ENCODE measurements at places on chromosomes 2 and 18.

GRCh38 chr2:213010106-213010779 is 141.2 kb downstream of the IKZF2 start:
- no peak for DNase-seq

GRCh38 chr2:27494944-27495554 is at the start of gene FNDC4:
Gene FNDC4 (minus strand): TSS chr2:27495200. CDS start chr2:27494679, 521 bp downstream.
- DNase-seq = no peak

- no peak for DNase-seq
Observed at GRCh38 chr2:145740302-145740701, 1220.4 kb upstream of the ZEB2 start.

GRCh38 chr2:9143264-9143815 is 63.3 kb upstream of the ASAP2 start:
- DNase-seq = no peak

DNA sequence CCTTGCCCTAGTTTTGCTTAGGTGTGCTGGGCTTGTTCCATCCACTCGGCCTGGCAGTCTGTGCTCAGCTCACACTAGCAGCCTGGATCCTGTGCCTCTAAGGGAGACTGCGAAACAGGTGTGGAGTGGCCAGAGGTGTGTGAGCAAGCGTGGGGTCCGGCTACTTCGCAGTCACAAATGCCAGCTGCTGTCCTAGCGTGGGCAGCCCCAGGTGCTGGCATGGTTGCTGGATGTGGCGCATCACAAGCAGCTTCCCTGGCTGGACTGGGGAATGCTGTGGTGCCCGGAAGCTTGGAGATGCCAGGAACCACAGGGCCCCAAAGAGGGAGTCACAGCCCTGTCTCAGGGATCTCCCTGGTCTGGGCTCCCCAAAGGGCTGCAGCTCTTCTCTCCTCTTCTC is 119.0 kb upstream of the TMEFF2 start:
- DNase-seq = no peak

DNA sequence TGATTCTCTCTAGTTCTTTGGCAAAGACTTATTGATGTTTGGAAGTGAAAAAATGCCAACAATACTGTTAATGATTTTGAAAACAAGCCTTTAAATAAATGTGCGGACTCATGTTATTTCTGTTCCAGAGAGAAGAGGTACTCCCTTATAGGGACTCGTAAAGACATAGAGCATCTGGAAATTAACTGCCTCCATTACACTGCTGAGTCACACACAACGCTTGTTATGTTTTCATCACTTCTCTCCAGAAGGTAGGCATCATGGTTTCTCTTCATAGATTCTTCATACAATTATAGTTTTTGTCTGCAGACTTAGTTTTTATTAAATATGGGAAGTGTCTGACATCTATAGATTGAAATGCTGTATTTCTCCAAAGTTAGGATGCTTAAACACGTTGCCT is 302.5 kb upstream of the EPC2 start:
- no peak for DNase-seq

DNA sequence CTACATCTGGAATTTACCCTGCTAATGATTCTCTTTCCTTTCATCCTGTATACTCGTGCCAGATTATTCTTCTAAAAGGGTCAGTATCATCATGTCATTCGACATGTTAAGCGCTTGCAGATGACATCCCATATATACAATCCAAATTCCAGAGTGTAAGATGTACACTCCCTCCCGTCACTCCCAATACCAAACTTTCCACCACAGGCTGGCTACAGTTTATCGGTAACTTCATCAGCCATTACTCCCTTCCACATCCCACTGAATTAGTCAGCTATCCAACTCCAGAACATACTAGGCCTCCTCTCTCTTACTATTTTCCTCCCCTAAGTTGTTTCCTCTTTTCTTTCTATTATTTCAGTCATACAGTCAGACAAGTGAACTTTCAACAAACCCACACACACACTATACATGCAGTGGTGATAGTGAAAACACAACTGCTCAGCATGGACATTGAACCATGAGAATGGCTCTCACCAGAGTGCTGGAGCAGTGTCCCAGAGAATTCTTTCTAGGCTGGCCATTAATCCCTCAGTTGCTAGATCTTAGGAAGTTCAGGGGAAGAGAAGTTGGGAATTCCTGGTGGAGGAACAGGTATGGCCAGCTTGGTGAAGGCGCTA is 10.6 kb upstream of the NMI start:
- no peak for DNase-seq

DNA sequence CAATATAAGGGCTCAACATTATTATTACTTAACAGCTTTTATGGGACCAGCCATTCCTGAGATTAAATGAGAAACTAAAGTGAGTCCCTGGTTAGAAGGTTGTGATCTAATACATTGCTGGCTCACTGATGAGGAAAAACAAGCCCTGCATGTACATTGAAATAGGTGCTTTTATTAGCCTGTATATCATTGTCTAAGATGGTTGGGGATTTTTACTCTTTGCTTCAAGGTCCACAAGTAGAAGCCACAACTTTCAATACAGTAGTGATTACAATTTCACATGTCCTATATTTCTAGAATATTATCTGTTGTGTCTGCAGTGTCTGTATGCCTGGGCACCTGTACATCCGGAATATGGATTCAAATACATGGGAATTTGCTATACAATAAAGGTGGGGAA is 104.1 kb upstream of the FZD5 start:
- no peak for DNase-seq

DNA sequence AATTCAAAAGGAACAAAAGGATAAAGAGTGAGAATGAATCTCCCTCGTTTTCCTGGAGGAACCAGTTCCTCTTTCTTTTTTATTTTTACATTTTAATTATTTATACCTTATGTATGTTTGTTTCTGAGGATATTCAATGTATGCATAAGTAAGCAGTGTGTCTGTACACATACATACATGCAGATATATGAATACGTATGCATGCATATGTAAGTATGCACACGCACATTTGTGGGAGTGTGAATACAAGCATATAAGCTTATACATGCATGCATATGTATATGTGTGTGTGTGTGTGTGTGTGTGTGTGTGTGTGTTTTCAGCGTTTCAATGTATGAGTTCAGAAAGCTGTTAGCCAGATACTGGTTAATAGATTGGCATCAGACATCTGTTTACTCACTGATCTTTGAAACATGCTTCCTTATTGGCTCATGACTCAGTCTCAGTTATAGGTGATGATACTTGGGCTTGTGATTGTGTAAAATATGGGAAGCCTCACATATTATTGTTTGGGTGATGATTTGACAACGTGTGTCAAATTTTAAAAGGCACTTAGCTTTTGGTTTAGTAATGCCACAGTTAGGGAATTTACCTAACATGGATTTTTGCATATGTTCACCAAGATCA is 279.7 kb upstream of the TRIB2 start:
- DNase-seq = no peak

- no peak for DNase-seq
Observed at GRCh38 chr2:46097714-46098480, 199.3 kb upstream of the EPAS1 start.

DNA sequence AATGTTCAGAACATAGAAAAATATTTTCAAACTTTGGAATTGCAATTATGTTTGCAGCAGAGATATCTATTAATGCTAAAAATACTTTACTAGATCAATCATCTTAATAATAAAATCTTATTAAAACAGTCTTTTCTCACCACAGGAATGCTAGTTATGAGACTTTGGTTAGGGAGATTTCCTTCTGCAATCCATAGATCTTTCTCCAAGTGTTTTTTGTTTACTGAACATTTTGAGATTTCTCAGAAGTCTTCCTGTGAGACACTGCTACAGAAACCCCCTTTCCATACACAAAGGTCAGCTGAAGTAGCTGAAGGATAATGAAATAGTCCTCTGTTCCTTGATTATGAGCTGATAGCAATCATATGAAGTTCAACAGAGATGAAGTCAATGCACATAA is 59.4 kb upstream of the RAPH1 start:
- no peak for DNase-seq

DNA sequence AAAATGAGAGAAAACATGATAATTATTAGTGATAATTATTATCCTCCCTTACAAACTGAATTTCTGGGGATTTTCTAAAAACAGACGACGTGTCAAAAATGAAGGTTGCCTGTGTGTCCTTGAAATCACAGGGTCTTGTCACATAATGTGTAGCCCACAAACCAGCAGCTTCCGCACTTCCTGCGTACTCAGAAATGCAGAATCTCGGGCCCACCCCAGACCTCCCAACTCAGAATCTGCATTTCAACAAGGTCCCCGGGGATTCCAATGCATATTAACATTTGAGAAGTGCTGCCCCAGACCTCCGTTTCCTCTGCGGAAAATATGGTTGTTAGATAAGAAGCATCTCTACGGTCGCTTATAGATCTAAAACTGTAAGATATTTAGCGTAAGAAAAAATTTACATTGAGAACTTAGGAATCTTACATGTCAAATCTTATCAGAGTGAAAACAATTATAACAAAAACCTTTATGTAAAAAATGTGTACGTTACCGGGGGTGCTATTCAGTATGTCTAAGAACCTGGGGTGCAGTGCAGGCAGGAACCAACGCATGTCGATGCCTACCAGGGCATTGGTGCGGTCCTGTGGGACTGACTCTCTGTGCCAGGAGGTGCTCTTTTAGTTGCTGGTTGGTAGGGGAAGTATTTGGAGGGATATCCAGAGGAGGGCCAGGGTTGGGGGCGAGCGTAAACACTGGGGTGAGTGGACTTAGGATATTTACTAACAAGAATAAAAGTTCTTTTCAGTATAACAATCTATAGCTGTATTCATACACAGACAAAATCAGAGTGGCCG is 15.2 kb downstream of the CDKL4 start:
- DNase-seq = no peak

- DNase-seq = no peak
Observed at GRCh38 chr2:62450716-62451191, 55.2 kb downstream of the TMEM17 start.

DNA sequence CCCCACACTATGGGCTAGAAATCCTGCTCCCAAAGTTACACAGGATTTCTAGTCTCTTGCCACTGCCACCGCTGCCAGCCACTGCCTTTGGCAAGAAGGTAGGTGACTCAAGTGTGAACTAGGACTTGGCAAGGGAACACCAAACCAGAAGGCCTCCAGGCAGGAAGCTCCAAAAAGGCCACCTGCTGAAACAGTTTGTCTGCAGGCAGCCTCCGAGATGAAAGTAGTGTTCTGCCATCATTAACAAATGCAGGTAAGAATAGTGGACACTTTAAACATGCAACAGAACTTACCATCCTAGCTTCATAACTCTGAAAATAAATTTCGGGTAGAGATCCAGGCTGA is 3.9 kb downstream of the ANKRD44 start:
- DNase-seq = peak; percentile 18

DNA sequence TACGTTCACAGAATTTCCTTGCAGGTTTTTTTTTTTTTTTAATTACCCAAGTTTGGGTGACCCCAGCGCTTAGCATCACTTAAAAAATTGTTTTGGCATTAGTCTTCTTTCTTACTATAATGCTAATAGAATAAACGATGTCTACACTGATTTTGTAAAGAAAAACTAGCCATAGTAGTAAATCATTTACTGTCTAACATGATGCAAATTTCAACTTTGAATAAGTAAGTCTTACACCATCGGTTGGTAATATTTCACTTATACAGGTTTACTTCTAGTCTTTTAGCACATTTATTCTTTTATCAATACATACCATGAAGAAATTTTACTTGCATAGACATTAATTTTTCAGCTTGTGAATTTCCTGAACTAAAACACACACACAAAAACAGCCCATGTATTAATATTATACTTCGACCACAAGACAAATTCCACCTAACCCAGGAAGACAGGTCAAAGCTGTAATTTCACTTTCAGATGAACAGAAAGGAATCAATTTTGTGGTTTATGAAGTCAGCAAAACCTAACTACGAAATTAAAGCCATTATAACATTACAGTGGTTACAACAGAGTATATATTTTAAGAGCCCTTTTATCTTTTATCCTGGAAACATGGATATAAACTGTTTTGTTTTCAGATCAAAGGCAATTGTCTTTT is 1.9 kb downstream of the YES1 start:
- DNase-seq = no peak

- DNase-seq = no peak
Observed at GRCh38 chr2:232482301-232483238, 5.1 kb downstream of the ECEL1 start.

DNA sequence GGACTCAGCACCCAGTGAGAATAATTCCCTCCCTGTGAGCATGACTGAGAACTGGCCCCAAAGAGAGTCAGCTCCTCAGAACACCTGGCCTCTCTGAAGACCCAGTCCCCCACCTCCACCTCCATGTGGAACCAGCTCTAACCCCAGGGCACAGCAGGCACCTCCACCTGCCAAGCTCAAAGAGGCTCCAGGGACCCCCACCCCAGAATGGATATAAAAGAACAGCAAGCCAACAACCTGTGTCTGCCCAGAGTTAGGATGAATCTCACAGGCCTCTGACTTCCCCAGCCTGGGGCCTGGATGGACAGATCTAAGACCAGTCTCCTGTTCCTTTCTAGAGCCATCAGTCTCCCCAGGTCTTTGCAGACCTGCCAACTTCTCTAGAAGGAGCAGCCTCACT is 498.5 kb downstream of the EIPR1 start:
- no peak for DNase-seq

DNA sequence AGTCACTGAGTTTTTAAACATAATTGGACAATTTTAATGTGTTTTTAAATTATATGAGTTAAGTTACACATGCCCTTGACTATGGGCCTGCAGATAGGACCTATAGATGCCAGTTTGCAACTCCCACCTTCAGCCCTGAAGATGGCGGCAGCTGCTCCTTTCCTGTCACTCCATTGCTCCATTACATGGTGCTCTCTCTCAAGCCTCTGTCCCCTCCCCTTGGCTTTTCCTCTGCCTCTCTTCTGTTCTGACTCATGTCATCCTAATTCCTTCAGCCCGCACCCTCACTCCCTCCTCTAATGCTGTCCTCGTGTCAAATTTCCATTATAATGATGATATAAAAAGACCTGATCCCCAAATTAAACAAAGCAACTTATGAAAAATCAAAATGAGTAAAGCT is 133.7 kb upstream of the HNRNPA3 start:
- no peak for DNase-seq

- no peak for DNase-seq
Observed at GRCh38 chr2:220670511-220670910, 901.6 kb downstream of the EPHA4 start.

GRCh38 chr2:12434630-12435098 is 282.1 kb upstream of the TRIB2 start:
- no peak for DNase-seq

GRCh38 chr2:60605866-60606265 is 52.4 kb upstream of the BCL11A start:
- DNase-seq = no peak

Data from T-helper 2 cell (primary cell).